ENCODE measurements at places on chromosomes 1 and 21.

GRCh38 chr1:181124291-181124751, 35.8 kb downstream of the IER5 start:
- DNase-seq = no peak

DNA sequence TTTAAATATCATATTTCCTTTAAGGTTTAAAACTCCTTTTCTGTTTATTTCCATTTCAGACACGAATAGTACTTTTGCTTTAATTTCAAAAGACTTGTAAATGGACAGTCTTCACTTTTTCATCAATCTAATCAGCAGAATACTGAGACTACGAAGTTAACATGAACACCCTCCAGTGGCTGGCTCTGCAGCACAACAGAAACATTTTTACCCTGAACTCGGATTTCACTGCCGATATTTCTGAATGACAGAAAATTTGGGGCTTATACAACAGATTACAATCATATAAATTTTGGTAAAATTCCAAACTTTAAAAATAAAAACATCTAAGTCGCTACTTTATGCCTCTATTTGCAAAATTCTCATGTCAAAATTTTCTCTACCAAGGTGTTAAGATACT, 86.2 kb downstream of the AKT3 start:
- DNase-seq = no peak

- DNase-seq = no peak
Measured at GRCh38 chr1:119623193-119623515, 24.9 kb downstream of the ZNF697 start.

- DNase-seq = no peak
Measured at GRCh38 chr1:228015276-228016180, 8.7 kb downstream of the WNT3A start.

DNA sequence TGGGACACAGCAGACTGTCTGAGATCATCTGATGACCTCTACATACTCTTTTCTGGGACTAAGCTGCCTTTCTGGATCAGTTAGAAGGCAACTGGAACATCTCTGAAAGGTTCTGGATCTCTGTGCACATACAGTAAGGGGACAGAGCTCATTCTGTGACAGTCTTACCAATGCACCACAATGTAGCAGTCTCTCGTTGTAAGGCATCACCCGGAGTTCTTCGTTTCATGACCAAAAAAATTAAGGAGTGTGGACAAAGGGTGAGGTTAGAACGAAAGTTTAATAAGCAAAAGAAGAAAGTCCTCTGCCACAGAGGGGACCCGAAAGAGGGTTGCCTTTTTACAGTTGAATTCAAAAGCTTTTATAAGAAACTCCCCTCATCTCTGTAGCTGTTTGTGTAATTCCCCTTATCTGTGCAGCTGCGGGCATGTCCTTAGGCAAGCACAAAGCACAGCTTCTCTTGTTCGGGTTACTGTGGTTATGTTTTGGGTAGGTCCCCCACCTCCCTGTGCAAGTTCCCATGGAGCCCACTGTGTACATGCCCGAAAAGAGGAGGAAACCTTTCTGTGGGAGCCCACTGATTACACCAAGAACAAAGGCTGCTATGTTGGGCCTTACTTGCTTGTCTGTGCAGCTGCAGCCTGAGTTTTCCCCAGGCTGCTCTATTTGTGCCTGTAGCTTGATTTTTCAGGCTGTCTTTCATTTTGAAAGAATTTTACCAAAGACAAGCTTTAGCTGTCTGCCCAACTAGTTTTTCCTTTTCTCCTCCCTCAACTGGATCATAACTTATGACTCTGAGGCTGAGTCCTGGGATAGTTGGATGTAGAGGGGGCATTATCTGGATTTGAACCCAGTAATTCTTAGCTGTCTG, 53.1 kb upstream of the CACNA1E start:
- DNase-seq = no peak
